ENCODE measurements at places on chromosomes 11 and 22.

DNA sequence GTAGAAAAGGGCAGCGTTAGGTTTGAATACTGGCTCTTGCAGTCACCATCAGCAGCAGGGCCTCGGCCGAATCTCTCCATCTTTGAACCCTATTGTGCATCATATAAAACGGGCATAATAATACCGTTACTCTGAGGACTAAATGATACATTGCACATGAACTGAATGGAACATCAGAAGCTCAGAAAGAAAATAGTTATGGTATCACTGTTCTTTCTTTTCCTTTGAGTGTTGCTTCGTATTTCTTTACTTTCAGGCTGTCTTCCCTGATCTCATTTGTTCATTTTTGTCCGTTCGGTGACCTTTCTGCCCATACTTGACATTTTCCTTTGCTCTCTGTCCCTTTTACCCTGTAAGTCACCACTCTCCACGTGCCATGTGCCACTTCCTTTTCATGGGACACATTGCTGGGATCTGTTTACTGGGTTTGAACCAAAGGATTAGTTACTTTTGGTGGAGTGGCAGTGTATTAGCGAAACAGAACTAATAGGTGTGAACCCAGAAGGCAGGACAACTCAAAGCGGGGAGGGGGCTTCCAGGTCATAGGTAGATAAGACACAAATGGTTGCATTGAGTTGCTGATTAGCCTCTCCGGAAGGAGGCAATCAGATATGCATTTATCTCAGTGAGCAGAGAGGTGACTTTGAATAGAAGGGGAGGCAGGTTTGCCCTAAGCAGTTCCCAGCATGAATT is 717 bp upstream of the ZNF202 start:
- no peak for DNase-seq

DNA sequence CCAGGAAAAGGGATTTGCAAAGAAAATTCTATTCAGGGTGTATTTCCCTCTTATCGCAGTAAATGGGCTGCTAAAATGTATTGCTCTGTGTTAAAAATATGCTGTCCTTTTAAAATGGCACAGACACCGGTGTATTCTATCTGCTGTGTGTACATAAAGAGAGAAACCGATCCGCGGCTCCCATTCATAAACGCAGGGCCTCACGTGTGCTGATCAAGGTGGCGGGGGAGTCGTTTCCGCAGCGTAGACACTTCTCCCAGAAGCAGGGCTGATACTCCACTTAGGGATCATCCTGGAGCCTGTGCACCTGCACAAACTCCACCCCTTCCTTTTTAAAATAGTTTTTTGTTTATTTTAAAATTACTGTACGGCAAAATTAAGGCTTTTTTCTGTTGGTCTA is 26.1 kb upstream of the IGSF9B start:
- no peak for DNase-seq

DNA sequence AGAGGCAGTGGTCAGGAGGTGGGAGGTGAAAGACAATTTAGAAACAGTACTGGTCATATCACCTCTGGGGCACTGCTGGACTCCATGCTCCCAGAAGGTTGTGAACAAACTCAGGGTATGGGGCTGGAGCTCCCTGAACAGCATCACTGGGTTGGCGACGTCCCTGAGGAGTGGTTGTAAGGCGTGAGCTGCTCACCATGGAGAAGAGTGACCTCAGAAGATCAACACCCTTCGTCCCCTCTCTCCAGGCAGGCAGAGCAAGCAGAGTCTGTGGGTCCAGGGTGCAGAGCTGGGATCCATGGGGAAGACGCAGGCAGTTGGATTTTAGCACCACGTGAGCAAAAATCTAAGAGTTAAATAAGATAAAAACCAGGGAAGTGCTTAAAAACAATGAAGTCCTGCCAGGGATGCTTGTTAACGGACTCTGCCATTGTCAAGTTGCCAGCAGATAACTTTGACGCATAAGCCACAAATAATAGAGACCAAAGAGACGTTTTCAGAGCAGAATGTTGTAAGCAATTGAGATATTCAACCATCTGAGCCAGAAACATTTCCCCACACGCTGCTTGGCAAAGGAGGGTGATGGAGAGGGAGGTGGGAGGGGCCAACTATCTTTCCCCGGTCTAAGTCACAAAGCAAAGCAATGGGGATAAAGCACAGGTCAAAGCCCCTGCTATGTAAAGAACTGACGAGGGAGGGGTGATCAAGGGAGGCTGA is 13.6 kb downstream of the PNPLA5 start:
- DNase-seq, result no peak

GRCh38 chr22:36510966-36511881 is 4.4 kb upstream of the FOXRED2 start:
- DNase-seq, result no peak

DNA sequence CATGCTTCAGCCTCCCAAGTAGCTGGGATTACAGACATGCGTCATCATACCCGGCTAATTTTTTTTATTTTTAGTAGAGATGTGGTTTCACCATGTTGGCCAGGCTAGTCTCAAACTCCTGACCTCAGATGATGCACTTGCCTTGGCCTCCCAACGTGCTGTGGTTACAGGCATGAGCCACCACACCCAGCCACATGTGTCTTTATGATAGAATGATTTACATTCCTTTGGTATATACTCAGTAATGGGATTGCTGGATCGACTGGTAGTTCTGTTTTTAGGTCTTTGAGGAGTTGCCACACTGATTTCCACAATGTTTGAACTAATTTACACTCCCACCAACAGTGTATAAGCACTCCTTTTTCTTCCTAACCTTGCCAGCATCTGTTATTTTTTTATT is 276.2 kb downstream of the METTL15 start:
- DNase-seq, result no peak

DNA sequence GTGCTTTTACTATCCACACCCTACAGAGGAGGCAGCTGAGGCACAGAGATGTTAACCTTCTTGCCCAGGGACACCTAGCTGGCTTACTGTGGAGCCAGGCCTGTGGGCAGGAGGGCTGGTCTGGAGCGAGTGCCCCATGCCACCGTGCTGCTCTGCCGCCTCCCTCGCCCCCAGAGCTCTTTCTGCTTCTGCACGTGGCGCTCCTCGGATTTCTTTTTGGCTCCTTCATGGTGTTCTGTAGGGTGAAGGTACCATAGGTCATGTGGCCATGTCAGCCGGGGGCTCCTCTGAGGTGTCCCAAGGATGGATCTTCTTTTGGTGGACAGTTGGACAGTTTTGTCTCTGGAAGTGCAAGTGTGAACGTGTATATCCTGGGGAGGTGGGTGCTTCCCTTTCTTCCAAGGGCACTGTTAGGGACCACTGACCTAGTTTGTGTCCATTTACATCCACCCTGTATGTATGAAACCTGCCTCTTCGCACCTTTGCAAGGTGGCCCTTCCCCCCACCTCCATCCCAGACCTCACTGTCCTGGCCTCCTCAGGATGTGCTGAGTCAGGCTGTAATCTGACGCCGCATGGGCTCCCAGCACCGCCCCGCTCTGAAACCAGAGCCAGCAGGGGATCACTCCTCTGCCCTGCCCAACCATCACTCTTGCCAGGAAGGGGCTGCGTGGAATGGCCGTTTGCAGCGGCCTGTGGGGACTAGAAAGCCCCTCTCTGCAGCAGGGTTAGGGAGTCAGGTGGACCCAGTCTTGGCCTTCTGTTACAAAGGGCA is 31.7 kb downstream of the POLR3H start:
- no peak for DNase-seq

GRCh38 chr11:12653729-12654128 is 20.5 kb upstream of the TEAD1 start:
- DNase-seq, result no peak

Measured in esophagus squamous epithelium (tissue), 5 donors.